CD4-positive, alpha-beta T cell treated with Interleukin-6 at 100 ng/mL for 8 hours (primary cell): ENCODE measurements at places on chromosomes 2 and 18.

- no peak for DNase-seq
These were observed 4.2 kb upstream of the CCNYL1 start for GRCh38 chr2:207706936-207707860.

- DNase-seq, result no peak
These were observed 144.7 kb downstream of the KLHL29 start for GRCh38 chr2:23529659-23530058.

DNA sequence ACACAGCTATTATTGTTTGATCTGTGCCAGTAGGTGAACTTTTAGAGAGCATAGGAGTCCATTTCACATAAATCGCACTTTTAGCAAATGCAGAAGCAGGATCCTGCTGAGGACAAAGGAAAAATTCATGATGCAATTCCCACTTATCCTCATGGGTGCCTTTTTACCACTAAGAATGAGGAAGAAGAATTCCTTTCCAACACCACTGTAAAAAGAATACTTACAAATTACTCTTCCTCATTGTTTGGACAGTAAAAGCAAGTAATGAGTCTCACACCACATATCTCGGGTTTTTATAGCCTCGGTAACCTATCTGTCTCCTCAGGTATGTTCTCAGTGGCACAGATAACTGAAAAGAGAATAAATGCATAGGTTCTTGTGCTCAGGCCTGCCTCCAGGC is 238.5 kb downstream of the MTX2 start:
- DNase-seq, result no peak

DNA sequence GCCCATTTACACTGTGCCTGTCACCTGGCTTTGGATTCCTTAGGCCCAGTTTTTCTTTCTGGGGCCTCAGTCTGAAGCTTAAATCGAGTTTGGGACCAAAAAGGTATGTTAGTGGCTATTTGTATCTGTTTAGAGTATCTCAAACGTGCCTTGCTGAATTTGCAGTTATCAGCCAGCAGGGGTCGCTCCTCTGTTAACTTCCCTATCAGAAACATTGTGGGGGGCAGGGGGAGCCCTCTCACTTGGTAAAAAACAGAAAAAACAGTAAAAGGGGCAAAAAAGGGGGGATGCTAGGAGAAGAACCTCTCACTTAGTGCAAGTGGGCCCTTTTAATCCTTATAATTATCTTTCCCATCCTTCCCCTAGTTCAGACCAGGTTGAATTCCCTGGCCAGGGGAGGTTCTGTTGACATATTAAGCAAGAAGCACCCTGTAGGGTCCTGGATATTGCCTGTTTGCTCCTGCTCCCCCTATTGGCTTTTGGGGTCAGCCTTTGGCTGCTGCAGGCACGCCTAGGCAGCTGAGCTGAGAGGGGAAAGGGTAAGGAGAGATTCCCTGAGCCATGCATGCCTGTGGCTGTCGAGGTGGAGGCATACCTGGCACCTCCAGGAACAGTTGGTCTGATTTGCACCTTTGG is 8.8 kb upstream of the IFIH1 start:
- DNase-seq, result no peak

GRCh38 chr2:27407798-27408491 is 1.4 kb downstream of the PPM1G start:
- DNase-seq, result no peak

GRCh38 chr2:38835990-38836389 is 39.7 kb downstream of the DHX57 start:
- DNase-seq, result no peak

GRCh38 chr18:42268798-42269197 is 313.8 kb downstream of the PIK3C3 start:
- no peak for DNase-seq

- no peak for DNase-seq
These were observed 312.7 kb downstream of the CELF4 start for GRCh38 chr18:37252854-37253393.
